Stimulated activated CD4-positive, alpha-beta T cell treated with anti-CD3 and anti-CD28 coated beads, Interleukin-1b, Interleukin-23, amount 100 ng/mL, for 48 hours (primary cell): ENCODE measurements at places on chromosomes 7 and 10.

GRCh38 chr10:130553826-130554225 lies 417.6 kb downstream of the GLRX3 start:
- no peak for DNase-seq

DNA sequence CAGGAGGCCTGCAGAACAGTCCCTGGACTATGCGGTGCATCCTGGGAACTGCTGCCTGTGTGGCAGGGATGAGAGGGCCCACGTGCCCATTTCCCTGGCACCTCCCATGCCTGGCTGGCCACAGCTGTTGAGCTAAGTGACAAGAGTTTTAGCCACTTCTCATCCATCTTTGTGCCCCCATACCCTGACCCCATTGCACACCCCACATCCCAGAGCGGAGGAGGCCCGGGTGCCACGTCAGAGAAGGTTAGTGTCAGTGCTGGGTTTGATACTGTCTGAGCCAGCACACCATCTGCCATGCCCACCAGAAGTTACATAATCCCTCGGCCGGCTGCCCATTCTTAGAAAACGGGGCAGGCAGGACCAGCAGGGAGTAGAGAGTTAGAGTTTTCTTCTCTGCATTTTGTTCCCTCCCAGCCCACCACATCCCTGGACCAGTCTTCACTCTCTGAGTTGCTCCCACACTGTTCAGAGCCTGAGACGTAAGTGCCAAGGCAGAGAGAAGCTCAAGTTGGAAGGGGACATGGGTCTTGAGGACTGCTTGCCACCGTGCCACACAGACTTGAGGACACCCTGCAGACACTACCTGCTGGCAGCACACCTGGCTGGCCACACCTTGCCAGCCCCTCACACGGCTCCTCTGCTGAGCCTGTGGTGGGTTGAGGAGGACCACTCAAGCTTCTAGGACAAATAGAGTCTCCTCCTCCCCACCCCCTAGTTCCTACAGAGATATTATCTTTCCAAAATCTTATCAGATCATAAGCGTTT lies 13.1 kb downstream of the UNC5B start:
- DNase-seq, result no peak

- DNase-seq, result peak; percentile 18
These were observed at the start of gene SH2B2 for GRCh38 chr7:102286237-102287110. SH2B2 (plus strand) TSS chr7:102286868; CDS start chr7:102300551, 13,683 bp downstream.

DNA sequence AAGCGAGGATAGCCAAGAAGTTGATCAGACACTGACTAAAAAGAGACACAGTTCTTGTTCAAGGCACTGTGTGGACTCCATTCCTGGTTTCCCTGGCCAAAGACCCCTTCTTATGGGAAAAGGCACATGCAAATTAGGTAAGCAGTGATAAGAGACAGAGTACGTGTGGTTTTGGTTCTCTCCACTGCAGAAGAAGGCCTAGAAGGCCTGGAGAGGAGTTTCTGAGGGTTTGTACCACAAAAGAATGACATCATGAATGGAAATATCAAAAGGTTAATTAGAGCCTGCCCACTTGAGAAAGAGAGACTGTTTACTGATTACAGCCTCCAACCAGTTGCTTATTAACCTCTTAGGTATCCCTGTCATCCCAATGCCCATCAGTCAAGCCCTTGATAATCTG lies 137.5 kb downstream of the ZNF365 start:
- DNase-seq, result no peak

DNA sequence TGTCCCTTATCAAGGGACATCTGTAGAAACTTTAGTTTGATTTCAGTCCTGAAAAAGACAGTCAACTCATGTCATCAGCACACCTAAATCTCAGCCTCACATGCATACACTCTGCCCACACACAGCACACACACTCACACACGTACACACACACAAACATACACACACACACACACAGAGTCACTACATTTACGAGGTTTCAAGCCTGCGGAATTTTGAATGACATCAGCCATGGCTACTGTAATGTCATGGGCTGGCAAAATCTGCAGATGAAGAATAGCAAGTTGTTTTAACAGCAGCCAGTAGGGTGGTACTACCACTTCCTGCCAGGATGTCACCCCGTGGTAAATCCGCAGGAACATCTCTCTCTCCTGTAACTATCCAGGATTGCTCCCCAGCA lies 37.1 kb upstream of the EZH2 start:
- no peak for DNase-seq

- DNase-seq, result no peak
These were observed 13.3 kb downstream of the SLC35G1 start for GRCh38 chr10:93907059-93907458.

GRCh38 chr7:129646369-129647021 lies 35.0 kb downstream of the NRF1 start:
- DNase-seq, result no peak

GRCh38 chr7:11748884-11749283 lies 83.1 kb downstream of the THSD7A start:
- no peak for DNase-seq

DNA sequence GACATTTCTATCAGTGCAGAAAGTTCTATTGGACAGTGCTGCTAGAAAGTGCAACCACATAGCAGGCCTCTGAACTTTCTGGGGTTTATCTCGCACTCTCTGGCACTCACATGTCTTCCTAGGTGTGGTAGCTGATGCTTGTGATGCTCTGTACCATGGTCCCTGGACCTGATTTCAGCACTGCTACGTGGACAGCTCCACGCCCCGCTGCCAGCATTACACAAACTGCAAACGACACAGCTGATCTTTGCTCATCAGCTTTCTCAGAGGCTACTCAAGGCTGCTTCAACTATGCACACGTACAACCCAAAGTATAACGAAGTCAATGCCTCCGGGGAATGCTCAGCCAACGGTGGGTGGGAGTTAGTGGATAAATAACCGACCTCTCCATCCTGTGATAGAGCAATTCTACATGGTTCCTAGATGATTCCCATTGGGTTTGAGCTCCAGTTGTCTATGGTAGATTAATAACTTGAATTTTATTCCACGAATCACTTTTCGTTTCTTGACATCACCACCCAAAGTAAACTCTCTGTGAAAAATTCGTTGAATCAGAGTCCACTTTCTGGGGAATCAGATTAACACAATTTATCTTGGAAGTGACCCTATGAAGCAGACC lies 302.5 kb downstream of the ACTR3B start:
- peak; percentile 4 for DNase-seq

DNA sequence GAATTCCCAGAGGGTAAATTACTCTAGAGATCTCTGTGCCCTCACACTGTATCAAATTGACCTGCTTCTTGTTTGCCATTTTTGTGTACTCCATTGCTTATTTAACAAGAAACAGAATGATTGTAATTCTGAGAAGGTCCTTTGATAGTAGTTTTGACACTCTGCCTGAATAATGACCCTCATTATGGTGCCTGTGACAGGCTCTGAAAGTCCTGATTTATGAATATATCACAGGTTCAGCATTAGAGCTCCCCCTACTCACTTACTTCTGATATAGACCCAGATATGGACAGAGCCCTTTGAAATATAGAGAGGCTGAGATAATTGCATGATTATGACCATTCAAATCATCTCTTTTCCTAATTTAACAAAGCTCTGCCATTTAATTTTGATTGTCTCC lies 465.2 kb downstream of the MDFIC start:
- no peak for DNase-seq

DNA sequence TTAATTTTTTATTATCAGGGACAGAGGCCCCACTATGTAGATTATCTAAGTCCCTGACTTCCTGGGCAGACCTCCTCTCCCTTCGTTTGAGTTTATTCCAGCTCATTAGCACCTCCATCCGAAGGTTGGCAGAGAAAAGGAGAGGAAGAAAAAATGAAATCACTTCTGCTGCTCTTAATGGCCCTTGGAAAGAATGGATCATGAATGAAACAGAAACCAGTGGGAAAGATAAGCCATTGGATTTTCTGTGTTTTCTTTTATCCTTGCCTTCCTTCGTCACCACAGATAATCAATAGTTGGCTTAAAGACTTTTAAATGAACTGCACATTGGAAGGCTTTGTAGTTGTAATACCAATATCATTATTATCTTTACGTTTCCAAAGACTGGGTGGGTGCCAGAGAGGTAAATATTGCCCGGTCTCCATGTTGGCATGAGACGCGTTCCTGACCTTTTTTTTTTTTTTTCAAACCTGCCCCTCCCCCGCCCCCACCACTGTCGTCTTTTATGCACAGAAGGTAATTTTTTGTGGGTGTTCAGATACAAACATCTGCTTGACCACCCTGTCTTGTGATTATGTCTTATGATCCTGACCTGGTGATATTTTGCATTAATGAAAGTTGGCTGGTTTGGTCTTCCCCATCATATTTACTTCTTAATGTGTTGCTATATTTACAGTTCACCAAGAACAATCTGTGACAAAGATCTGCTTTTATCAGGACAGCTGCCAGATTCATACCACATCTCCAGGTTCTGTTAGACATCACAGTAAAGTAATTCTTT lies 116.8 kb downstream of the ARID5B start:
- DNase-seq, result no peak

DNA sequence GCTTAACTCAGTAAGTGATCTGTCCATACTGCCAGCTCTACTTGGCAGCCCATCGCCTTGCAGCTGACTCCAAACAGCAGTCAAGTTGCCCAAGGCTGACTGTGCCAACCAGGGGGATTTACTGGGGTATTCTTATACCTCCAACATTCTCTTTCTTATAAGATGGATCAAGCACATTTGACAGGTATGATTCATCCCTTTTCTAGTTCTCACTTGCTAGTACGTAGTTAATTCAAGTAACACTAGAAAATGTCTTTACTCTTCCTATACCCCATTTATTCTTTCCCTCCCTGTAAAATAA lies 77.0 kb downstream of the SLC25A13 start:
- no peak for DNase-seq

DNA sequence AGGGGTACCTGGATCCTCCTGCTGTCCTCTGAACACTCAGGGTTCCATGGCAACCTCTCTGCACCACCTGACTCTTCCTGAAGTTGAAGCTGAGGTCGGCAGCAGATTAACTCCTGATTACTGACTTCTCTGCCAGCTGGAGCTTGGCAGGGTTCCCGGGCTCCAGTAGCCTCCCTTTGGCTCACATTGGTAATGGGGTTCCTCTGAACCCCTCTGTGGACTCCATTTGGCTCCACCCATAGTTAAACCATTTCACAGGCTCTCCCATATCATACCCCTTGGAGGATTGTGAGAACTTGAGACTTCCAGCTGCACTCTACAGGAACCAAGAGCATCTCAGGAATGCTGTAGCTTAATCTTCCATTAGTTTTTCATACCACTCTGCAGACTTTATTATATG lies 292.5 kb downstream of the HDAC9 start:
- no peak for DNase-seq

DNA sequence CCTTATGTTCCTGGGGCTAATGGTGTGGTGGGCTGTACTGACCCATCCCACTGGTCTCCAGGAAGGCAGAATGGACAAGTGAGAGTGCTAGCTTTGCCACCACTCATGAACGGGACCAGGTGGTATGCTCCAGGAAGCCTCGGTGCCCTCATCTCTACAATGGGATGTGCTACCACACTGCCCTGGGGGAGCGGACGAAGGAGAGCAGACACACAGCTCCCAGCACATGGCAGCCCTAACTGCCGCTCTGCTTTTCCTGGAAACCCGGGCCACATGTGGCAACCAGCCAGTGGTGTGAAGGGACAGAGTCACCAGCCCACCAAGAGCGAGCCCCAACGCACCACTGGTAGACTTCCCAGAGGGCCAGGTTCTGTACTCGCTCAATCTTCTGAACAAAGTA lies 35.8 kb downstream of the PARP12 start:
- no peak for DNase-seq

- no peak for DNase-seq
These were observed 152.3 kb upstream of the LANCL2 start for GRCh38 chr7:55212838-55213237.

DNA sequence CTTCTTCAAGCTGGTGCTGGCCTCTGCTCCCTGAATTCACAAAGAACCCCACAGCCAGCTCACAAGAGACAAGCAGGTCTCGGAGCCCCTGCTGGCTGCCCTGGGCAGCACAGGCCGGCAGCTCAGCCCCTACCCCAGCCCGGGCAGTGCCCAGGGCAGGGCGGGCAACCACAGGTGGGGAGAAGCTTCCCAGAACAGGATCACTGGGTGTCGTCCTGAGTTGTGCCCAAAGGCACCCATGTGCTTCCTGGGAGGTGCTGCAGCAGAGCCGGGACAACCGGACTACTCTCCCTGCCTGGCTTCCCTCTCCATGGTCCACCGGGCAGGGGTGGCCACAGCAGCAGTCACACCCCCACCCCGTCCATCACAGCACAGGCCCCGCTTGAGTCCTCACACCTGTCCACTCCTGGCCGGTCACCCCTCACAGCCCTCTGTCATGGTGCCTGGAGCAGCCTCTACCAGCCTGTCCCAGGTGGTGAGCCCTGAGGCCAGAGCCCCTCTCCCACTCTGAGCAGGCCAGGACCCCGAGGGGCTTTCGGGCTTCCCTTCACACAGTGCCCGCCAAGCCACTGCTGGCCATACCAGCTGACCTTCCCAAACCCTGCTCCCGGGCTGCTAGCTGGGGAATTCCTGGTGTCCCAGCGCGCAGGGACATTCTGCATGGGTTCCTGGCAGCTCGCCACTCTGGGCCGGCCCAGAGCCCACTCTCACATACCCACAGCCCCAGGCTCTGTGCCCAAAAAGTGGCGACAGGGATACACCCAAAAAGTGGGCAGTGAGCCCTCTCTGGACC lies 3.1 kb downstream of the RASGEF1A start:
- DNase-seq, result no peak

DNA sequence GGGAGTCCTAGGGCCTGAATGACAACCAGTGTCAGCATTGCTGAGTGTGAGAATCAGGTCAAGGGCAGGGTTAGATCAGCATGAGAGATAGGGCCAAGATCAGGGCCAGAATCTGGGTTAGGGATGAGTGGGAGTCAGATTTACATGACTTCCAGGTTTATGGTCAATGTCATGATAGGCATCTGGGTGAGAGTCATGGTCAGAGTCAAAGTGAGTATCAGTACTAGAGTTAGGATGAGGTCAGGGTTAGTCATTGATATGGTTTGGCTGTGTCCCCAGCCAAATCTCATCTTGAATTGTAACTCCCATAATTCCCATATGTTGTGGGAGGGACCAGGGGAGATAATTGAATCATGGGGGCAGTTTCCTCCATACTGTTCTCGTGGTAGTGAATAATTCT lies 12.3 kb downstream of the MRPS24 start:
- DNase-seq, result no peak

DNA sequence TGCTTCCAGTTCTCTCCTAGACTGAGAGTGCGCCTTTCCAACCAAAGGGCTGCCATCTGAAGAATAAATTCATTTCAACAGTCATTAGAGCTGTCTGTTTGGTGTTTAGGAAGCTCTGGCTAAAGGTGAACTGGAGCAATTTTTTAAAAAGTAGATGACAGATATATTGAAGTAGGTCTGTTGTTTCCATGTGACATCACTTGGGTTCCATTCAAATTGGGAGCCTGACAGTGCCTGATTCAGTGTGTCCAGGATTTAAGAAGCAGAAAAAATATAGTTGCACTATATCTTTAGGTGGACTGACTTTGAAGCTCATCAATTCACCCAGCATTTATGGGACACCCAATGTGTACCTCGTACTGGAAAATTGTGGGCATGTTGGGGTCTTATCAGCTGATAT lies 367.7 kb downstream of the BBS9 start:
- DNase-seq, result no peak

GRCh38 chr7:133709036-133709880 lies 417.9 kb upstream of the LRGUK start:
- DNase-seq, result no peak

- DNase-seq, result no peak
These were observed 260.6 kb downstream of the POU6F2 start for GRCh38 chr7:39238234-39238869.

GRCh38 chr10:33237736-33238624 lies 96.5 kb downstream of the NRP1 start:
- DNase-seq, result no peak
